ENCODE measurements at places on chromosomes 1 and 21.
A peak's percentile ranks its signal among the peaks of the same experiment; 100 is the strongest.

GRCh38 chr1:192713921-192714320, 78.0 kb downstream of the RGS13 start:
- DNase-seq, result no peak

GRCh38 chr1:94063379-94063778, 57.6 kb downstream of the ABCA4 start:
- peak; percentile 32 for DNase-seq

DNA sequence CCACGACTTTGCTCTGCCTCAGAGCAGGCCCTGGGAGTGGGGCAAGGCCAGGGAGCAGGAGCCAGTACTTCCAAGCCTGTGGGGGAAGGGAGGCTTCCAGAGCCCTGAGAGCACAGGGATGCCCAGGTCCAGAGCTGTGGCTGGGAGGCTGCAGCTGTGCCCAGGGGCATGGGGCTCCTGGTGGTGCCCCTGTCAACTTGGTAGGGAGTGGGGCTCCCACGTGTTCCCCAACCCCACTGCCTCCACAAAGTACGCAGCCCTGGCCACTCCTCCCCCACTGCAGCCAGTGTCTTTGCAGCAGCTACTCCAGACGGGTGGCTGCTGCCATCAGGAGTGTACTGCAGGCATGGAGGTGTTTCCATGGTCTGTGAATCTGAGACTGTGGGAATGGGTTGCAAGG, 294.1 kb upstream of the SNX7 start:
- no peak for DNase-seq

DNA sequence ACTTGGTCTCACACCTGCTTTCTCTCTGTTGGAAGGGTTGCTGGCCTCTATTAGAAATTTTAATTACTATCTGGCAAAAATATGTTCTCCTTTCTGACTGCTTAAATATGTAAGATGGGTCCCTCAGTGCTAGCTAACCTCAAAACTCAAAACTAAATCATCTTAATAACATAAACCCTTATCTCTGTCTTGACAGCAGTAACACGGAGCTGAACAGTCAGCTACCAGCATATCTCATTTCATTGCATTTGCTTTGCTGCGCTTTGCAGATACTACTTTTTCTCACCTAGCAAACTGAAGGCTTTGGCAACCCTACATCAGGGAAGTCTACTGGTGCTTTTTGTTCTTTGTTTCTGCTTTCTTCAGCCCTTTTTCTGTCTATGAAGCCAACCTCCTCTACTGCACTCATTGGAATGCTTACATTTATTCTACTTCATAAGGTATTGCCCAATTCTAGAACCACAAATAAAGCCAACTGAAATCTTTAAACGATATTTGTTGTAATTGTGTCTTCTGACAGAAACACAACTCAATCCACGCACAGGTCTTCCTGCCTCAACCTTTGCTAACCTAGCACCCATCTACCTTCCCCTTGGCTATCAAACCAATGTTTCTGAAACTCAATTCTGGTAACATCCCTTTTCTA, 95.6 kb downstream of the RERE start:
- DNase-seq, result no peak

DNA sequence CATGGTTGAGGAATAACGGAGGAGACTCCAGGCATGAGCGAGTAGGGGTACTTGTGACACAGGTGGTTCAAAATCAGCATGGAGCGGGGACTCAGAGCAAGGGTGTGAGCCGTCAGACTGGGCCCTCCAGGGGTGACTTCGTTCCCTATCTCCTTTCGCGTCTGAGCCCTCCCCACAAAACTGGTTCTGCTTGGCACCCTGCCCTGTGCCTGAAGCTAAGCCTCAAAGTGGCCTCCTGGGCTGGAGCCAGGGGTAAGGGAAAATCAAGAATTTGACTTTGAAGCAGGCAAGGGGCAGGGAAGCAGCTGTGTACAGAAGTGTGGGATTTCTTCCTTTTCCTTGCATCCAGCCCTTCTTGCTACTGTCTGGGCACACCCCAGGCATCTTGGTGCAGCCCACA, 331.5 kb upstream of the AJAP1 start:
- DNase-seq, result no peak

DNA sequence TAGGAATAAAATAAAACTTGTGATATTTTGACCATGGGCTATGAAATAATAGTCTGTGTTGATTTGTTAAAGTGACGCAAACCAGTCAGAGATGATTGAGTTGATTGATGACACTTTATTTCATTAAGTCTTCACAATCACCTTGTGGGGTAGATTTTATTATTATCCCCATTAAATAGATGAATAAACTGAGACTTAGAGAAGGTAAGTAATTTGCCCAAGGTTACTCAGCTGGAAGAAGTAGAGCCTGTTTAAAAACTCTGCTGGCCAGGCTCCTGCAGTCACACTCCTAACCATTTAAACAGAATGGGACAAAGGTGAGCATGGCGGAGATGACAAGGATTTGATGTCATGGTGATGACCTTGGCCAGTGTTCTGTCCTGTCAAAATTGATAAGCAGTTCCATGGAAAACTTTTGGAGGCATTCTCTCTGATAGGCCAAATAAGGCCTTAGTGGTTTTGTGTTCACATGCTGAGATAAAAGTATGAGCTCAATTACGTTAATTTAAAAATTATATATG, 22.7 kb upstream of the MCOLN3 start:
- no peak for DNase-seq

- no peak for DNase-seq
Observed at GRCh38 chr1:224116131-224116530, 2.2 kb downstream of the FBXO28 start.

DNA sequence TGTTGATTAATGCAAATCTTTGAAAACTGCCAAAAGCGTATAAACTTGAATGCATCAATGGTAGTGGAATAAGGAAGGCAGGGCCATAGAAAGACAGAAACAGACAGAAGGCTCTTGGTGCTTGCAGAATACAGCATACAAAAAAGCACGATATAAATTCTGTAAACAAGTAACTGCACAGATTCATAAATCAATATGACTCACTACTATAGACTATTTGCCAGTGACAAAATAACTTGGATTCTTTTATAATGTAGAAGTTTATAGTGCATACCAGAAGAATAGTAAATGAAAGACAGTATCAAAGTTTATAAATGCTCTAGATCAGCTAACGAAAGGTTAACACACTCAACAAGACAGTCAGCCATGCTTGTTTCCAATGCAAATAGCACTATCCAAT, 349.6 kb downstream of the PTBP2 start:
- DNase-seq, result no peak

- no peak for DNase-seq
Observed at GRCh38 chr21:42775891-42776290, 103.4 kb downstream of the WDR4 start.

DNA sequence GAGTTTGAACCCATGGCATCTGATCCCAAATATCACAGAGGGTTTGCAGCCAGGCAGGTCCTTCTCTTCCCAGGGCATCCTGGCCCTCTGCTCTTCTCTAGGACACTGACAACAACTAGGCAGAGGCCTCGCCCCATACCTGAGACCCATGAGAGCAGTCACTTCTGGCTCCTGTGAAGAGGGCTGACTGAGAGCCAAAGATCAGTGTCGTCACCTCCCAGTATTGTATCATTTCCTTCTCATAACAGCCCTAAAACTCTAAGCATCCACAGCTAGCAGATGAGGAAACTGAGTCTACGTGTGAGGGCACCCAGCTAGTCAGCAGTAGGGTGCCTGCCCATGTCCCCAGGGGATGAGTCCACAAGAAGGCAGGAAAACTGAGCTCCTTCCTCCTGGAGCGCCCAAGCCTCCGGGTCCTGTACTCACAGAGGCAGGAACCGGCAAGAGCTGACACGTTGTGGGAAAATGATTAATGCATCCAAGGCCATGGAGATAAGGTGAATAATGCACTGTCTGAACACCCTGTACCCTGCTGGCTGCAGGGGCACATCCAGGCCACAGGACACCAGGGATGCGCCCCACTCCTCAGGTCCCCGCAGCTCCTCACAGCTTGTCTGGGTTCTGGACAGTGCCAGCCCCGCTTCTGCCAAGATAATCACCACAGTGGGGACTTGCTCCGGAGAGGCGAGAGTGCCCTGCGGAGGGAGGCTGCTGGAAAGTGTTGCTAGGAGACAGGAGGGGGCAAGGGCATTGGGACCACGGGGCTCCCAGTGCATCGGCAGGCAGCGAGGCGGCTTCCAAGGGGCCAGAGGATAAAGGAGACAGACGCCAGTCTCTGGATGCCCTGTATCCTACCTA, 340.0 kb downstream of the NPHP4 start:
- peak; percentile 20 for DNase-seq

DNA sequence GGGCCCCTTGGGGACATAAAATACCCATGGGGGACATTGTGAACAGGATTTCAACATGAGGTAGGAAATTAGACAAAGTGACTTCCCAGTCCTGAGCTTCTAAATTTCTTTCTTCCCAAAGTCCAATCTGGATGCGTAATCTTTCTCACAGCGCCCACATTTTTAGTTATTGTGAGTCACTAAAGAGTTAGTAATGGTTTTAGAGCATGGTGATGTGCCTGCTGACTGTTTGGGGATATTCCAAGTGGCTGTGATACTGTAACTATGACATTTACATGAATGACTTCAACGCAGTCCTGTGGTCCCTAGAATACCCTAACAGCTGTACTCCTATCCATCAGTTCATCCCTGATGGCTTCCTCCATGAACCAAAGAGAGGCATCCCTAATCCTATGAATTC, 224.0 kb upstream of the COA6 start:
- DNase-seq, result no peak

DNA sequence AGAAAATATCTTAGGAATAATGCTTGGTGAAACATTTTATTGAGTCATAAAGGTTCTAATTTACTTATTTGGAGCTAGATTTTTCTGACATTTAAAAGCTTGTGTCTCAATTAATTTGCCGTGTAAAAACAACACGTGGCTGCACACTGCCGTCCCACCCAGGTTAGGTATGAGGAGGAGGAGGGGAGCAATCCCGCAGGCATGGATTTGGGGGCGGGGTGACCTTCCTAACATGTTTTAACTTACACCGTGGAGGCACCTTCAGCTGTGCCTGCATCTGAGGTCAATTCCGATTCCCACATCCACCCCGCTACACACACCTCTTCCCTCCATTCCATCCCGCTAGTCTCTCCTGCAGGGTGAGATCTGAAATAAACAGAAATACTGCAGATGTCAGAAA, 28.5 kb upstream of the UMODL1 start:
- DNase-seq, result no peak

DNA sequence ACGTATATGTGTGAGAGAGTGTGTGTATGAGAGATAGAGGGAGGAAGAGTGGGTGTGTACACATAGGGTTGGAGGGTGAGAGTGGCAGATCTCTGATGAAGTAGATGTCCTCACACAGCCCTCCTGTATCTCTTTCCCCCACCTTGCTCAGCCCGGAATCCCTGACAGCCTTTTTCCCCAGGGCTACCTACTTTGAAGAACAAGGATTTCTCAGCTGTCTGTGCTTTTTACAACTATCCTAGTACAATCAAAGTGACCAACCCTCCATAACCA, 29.1 kb upstream of the CADM3 start:
- DNase-seq, result no peak

GRCh38 chr21:45350206-45350854, 54.6 kb upstream of the COL18A1 start:
- no peak for DNase-seq

DNA sequence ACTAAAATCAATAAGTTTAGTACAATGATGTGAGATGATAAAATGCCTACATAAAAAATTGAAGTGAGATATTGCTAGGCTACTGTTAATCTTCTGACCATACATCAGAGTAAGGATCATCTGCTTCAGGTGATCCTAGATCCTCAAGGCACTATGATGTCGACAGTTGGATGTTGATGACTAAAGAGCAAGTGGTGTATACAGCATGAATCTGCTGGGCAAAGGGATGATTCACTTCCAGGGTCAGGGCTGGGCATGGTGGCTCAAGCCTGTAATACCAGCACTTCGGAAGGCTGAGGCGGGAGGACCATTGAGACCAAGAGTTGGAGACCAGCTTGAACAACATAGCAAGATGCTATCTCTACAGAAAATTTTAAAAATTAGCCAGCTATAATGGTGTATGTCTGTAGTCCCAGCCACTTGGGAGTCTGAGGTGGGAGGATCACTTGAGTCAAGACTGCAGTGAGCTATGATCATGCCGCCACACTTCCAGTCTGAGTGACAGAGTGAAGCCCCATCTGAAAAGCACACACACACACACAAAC, 24.6 kb downstream of the NUF2 start:
- no peak for DNase-seq

DNA sequence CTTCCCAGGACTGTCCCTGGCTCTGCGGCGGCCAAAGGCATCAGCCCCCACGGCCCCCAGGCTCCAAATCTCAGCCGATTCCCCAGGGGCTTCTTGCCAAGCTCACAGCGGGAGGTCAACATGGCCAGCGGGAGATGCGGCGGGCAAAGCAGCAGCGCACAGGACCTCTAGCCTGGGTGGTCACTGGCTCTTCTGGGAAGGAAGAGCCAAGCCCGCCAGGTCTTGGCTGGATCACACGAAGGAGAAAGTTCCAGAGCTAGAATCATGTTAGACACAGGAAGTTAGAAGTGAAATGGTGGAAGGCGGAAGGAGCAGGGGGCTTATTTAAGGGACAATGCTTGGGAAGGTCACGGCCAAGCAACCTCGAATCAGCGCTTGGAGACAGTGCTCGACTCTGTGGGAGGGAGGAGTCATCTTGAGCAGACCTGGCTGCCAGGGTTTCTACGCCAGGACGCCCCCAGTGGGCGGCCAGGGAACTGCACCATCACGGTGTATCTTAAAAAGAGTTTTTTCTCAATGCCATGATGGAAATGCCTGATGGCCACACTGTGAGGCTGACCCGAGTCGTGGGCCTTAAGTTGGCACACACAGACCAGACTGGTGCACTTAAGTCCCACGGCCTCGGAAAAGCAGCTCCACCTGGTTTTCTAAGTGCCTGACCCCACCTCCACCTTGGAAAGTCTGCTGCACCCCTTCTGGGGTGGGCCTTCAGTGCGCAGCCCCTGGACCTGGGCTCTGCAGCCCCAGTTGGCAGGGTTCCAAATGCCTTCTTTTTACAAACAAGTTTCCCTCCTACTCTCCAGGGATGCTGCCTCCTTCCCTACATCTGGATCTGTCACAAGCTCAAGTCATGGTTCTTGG, 29.3 kb downstream of the SLC66A1 start:
- peak; percentile 87 for DNase-seq

DNA sequence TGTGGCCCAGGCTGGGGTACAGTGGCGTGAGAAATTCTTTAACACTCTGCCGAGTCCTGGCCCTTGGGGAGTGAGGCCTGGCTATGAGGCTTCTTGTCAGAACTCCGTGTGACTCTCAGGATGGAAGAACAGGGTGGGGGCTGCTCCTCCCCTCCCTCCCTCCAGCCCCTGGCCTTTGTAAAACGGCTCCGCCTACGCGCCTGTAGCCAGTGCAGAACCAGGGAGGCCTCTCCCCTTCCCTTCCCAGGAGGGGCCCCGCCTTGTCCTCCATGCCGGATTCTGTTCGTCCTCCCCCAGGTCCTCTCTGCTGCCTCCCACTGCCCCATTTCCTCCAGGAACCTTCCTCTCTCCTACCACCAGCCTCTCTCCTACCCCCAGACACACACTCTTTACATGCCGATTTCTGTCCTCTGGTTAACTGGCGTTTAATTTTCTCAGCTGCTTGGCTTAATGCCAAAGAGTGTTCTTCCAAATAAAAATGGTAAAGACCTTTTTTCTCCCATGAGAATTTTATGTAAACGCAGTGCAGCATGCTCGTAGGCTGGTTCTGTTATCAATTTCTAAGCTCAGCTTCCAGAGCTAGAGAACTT, 21.0 kb downstream of the PDE9A start:
- DNase-seq, result peak; percentile 73

All from nephron progenitor cell (in vitro differentiated cells).